ENCODE measurements at places on chromosomes 12 and 14. TPM values are rescaled to one million over a fixed set of nuclear protein-coding genes. Genes with fewer than 3 reads are reported as not detected.

DNA sequence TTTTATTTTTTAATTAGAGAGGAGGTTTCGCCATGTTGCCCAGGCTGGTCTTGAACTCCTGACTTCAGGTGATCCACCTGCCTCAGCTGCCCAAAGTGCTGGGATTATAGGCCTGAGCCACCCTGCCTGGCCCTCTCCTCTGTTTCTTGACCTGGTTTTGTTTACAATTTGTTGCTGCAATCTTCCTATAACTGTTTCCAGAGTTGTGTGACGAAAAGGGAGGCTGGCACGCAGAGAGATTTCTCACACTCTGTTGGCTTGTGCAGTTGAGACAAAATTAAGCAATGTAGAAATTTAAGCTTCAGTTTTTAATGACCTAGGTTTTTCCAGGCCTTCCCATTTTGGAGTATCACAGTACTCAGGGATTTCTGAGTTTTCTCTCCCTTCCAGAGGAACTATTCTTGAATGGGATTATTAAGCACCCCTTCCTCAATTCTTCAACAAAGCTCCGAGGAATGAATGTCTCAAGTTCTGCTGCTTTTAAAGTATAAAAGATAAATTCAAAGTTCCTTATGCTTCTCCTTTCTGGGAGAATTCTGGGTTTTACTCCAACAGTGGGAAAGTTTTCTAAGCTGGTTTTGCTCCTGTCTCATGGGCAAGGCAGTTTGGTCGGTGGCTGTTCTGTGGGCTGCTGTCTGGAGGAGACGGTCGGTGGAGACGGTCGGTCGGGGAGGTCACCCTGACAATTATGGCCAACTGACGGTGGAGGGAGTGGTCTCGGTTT is 20.4 kb upstream of the FOS start:
- no peak for DNase-seq

DNA sequence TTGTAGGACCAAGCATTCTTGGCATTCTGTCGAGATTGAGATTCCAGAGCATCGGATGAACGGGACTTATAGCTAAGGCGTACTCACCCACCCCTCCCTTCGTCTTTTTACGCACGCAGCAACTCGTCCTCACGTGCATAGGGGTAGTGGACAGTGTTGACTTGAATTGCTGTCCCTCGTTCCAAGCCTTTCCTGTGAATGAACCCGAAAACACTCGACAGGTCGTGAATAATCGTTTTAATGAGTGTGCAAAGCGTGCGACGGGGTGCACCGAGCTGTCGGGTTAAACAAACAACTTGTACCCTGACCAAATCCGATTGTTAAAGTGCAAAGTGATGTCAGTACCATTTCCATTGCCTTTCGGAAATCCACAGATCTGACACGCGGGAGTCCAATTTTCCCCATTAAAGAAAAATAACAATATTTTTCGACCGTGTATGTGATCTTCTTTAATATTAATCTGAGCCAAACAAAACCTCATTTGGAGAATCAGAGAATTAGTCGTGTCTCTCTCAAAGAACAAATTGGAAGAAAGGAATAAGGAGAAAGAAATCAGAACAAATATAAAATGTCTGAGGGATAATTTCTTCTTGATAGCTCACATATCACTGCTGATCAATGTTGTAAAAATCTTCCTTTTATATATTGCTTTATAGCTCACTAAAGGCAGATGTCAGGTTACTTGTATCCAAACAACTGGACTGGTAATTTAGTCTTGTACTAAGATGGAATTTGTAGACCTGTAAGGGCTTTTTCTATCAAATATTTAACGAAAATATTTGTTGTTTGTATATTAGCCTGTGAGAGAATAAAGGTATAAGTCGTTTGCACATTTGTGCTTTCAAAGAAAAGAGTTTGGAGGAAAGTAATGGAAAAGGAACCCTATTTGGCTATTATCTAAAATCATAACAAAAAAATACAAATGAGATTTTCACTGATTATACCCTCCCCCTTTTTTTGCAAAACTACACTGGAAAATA is 11.8 kb downstream of the FOXG1 start:
- DNase-seq: no peak

GRCh38 chr14:65594153-65594881 is 181.8 kb downstream of the FUT8 start:
- DNase-seq: no peak

DNA sequence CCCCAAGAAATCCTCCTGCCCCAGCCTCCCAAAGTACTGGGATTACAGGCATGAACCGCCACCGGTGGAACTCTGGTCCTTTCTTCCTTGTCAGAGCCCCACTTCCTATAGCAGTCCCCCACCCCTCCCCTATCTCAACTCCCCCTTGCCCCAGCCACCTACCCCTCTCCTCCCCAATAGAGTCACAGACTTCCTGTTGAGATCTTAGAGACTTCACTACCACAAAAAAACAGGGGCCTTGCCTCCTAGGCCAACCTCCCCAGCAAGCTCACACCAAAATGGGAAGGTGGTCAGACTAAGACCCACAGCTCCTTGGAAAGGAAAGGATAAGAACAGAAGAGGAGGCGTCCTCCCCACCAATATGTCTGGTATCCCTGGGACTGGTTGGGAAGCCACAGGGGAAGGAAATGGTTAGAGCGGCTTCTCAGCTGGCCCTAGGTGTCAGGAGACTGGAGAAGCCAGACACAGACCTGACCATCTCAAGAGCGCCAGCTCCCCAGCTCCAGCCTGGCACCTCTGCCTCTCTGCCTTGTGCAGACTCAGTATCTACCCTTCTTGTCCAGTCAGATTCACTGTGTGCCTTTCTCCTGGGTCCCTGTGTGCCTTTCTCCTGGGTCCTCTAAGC is 8.5 kb downstream of the ITGB7 start:
- no peak for DNase-seq

DNA sequence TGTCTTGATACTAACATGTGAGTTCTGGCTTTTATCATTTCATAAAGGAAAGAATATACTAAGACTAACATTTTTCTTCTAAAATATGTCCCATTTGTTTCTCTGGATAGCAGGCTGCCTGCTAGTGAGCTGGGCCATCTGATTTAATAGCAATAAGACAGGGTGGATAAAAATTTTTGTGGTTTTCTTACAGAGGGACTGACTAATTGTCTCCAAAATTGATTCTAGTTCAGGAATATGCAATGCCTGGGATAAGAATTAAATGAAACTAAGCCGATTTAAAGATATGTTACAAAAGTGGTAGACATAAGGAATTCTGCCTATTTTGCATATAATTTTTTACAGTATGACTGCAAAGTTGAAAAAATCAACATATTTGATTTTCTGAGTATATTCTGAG is 252.9 kb upstream of the NAV3 start:
- DNase-seq: no peak

DNA sequence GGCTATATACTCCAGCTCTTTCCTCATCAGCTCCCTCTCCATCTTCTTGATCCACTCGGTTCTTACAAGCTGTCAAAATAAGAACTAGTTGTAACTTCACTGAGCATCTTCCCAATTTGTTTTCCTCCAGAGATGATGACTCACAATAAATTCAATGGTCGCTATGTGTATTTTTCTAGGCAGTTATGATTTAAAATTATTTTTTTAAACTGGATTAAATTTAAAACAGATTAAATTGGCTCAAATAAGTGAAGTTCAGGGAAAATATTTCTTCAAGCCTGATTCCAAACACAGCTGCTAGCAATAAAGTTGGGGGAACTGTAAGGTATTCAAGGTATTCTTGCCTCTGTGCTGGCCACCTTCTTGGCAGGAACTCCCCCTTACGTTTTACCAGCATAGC is 717.7 kb upstream of the USP15 start:
- DNase-seq: no peak

- no peak for DNase-seq
These were observed 115.6 kb downstream of the NEDD1 start for GRCh38 chr12:97022536-97023230.

DNA sequence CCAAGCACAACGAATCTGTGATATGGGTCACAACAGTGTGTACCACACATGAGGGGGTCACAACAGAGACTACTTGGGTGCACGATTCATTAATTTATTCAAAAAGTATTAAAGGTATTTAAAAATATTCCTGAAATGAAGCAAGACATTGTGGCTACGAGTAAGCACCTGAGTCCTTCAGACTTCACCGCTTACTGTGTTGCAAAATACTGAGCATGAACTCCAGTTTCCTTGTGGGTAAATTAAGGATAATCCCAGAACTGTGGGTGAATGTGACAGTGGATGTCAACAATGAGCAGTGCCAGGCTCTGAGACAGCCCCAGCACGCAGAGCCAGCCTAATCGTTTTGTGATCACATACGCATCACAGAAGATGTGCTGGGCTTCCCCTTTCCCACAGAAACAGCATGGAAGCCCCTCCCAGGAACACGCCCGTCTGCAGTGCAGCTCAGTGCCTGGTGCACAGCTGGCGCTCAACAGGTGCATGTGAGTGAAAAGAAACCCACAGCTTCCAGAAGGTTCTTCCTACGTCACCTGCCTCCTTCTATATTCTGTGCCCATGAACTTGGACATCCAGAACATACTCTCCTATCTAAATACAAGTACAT is 29.1 kb downstream of the CDC42BPB start:
- DNase-seq: no peak

DNA sequence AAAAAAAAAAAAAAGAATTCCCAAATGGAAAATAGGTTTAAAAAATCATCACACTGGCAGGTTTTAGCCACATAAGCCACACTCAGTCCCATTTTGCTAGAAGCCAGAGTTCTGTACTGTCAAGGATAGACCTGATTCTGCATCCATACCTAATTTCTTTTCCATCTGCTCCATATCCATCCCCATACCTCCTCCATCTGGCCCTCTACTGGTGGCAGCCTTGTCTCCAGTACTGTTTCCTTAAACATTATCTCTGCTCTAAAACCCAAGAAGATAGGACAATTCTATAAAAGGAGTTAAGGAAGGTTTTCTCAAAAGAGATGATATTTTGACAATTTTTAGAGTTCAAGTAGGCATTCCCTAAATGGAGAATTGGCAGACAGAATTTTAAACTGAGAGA is 26.0 kb upstream of the RXYLT1 start:
- no peak for DNase-seq

DNA sequence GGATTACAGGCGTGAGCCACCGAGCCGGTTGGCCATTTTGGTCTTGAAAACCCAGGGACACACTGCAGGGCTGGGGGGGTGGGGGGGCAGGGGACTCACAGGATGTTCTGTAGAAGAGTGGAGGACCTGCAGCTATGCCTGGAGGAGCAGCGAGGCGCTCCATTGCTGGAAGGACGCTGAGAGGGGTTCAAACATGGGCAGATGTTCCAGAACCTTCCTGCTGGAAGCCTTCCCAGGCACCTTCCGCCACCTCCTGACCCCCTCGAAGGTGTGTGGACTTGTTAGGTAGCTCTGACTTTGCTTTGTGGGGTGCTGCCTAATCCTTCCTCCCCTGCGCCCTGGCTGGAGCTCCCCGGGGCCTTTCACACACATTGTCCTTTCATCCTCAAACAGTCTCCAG is 19.6 kb upstream of the PPP1R13B start:
- DNase-seq: no peak

- DNase-seq: no peak
These were observed 21.6 kb downstream of the GNPTAB start for GRCh38 chr12:101809208-101809607.

DNA sequence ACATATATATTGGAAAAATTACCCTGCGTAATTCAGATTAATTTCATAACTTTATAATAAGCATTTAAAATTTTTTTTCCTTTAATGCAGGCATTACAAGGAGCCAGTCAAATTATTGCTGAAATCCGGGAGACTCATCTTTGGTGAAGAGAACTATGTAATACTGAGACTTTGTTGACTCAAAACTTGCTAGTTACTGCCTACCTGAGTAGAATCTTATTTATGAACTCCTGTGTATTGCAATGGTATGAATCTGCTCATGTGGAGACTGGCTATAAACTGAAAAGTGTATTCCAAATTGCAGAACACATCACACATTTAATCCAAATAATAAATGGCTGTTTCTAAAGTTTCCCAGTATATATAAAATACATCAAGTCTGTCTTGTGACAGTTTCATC is 12.4 kb downstream of the YARS2 start:
- DNase-seq: no peak

DNA sequence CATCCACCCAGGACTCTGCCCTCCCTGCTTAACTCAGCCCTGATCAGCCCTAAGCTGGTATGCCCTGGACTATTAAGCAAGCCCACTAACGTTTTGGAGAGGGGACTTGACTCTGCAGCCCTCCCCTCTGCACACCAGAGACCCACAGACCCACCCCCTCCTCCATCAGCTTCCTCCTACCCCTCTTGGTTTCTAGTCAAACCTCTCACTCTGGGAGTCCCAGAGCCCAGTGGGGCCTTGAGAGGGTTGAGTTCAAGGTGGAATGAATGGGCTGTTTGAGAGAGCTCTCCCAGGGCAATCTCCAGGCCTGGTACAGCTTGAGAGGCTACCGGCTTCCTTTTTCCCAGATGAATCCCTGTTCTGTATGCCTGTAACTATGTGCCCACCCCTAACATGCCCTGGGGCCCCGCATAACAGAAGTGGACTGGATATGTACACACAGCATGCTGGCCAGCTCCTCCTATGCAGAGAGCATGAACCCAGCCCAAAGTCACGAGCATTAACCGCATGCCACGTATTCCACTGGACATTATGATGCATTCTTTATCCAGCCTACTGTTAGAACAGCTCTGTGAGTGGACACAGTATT is 43.6 kb downstream of the IRF2BPL start:
- no peak for DNase-seq

GRCh38 chr14:75452324-75452723 is 24.5 kb downstream of the JDP2 start:
- DNase-seq: no peak

The KLRD1 gene
- 10.8 TPM for total RNA-seq

The AMHR2 gene
- total RNA-seq: not detected

The SYNDIG1L gene
- not detected for total RNA-seq

The TTC6 gene
- not detected for total RNA-seq

The CD163 gene
- not detected for total RNA-seq

The PPM1H gene
- 0.07 TPM for total RNA-seq

The BATF gene
- total RNA-seq: 47.0 TPM

All from activated CD8-positive, alpha-beta T cell treated with anti-CD3 and anti-CD28 coated beads for 36 hours (primary cell).